Gastrocnemius medialis (tissue), 4 donors: ENCODE measurements at places on chromosomes 1 and 21. TPM values are rescaled to one million over a fixed set of nuclear protein-coding genes. Genes with fewer than 3 reads are reported as not detected.

The RPTN gene
- total RNA-seq, result not detected

The NBPF10 gene
- 4.0 TPM for total RNA-seq

- DNase-seq, result no peak
Measured at GRCh38 chr1:45437323-45437722, 53.6 kb downstream of the TESK2 start.

DNA sequence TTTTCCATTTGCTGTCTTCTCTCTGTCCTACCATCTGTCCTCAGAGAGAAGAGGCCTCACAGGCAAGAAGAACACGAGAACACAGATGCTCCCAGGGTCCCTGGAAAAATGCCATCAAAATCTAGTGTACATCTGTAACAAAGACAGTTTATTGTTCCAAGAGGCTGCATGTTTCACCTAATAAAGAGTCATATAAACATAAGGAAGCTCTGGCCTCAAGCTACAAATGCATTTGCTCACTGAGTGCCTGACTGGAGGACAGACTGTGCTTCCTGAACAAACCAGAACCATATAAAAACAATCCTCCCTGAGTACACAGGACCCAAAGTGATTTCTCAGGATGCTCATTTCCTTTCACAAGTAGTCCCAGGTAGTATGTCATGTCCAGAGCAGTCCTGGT lies 76.3 kb upstream of the SLC44A3 start:
- DNase-seq, result no peak

The PCNX2 gene
- 5.6 TPM for total RNA-seq

DNA sequence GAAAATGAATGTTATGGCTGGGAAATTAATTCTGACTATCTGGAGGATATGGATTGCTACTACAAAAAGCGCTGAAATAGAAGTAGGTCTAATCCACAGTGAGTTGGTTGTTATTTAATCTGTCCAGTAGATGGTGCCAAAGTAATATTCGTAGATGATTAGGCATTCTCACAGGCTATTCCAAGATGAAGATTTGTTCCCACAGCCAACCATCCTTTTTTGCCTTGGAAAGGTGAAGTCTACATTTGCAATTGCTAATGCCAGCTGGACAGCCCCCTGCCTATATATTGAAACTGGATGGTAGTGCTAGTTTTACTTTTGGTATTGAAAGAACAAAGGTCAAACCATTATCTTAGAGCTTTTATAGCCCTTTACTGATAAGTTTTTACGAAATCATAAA lies 43.8 kb downstream of the RBM11 start:
- DNase-seq, result no peak

GRCh38 chr1:54301497-54301896 lies 101.5 kb downstream of the MRPL37 start:
- no peak for DNase-seq

The PNRC2 gene
- 50.8 TPM for total RNA-seq

The KCNJ15 gene
- total RNA-seq, result 0.24 TPM

GRCh38 chr1:209227171-209227570 lies 356.3 kb upstream of the CAMK1G start:
- DNase-seq, result no peak

DNA sequence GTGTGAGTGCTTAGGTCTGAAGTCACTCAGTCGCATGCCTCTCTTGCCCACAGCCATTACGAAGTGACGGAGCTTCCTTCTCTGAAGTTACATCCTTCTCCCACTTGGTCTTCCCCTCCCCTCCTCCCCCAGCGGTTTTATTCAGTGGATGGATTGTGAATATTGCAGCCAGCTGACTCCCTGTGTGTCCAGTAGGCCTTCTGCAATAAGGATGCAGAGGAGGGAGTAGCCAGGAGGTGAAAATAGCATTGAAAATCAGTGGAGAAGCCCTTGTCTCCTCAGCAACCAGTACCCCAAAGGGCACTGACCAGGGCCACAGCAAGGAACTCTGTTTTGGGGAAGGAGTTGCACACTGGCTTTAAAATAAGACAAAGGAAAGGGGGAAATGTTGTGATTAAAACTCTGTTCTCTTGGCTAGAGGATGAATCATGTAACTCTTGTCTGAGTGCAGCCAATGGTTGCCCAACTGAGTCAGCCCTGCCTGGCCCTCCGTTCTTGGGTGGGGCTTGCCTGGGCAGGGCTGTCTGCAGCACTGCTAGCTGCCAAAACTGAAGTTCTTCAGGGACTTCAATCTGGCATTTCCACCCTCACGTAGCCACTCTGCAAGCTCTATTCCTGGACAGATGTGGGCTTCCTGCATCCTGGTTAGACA lies 4.3 kb downstream of the S100A10 start:
- DNase-seq, result peak; percentile 65

GRCh38 chr1:21622466-21623315 lies 46.5 kb downstream of the RAP1GAP start:
- no peak for DNase-seq

The ERI3 gene
- total RNA-seq, result 101 TPM

GRCh38 chr1:195745189-195746010 lies 862.8 kb downstream of the KCNT2 start:
- DNase-seq, result no peak

The DNAJB4 gene
- total RNA-seq, result 41.2 TPM

- DNase-seq, result no peak
Measured at GRCh38 chr1:233897325-233898162, 6.9 kb upstream of the SLC35F3 start.
